ENCODE measurements at places on chromosomes 1 and 21. TPM values are rescaled to one million over a fixed set of nuclear protein-coding genes. Genes with fewer than 3 reads are reported as not detected.

Gene FAM167B
- total RNA-seq: 0.59 TPM

Gene CLEC20A
- not detected for total RNA-seq

Gene LRRC8B
- total RNA-seq: 5.4 TPM

Gene UTS2
- not detected for total RNA-seq

Gene RGS4
- total RNA-seq: 0.31 TPM

Gene FMO2
- total RNA-seq: not detected

Gene DRAM2
- 17.2 TPM for total RNA-seq

Gene TMEM52
- total RNA-seq: 0.82 TPM

Measured in A549 treated with ZK216348 at 1 μM for 4 hours (cell line).